Naive thymus-derived CD4-positive, alpha-beta T cell (primary cell): ENCODE measurements at places on chromosomes 11 and 22. TPM values are rescaled to one million over a fixed set of nuclear protein-coding genes. Genes with fewer than 3 reads are reported as not detected.

The OR52I2 gene
- total RNA-seq = not detected

The LMNTD2 gene
- 9.0 TPM for total RNA-seq

The LRRC56 gene
- total RNA-seq = 5.1 TPM

The LPXN gene
- 131 and 142 TPM in 2 replicates for total RNA-seq

The APOBEC3C gene
- 16.4 TPM for total RNA-seq

The MEI1 gene
- 64.7 TPM for total RNA-seq

The CSNK2A3 gene
- total RNA-seq = 0.46 and 1.0 TPM in 2 replicates

The GAS2 gene
- total RNA-seq = 4.0 TPM

The BIK gene
- total RNA-seq = 1.1 TPM

The NAALADL1 gene
- 23.4 TPM for total RNA-seq

The LRRC10B gene
- total RNA-seq = 0.23 TPM in 1 of 2 replicates, not detected in the other

The MMP7 gene
- total RNA-seq = not detected

The HOATZ gene
- not detected for total RNA-seq

The FAM181B gene
- total RNA-seq = 0.65 TPM

The SNX15 gene
- total RNA-seq = 17.6 TPM

The KCNQ1OT1 gene
- 0.51 and 0.56 TPM in 2 replicates for total RNA-seq

The EIF3M gene
- 204 and 210 TPM in 2 replicates for total RNA-seq

The TMEM86A gene
- 5.5 TPM for total RNA-seq

The KRTAP5-10 gene
- not detected for total RNA-seq

The ST14 gene
- 8.8 TPM for total RNA-seq

The KRTAP5-5 gene
- not detected for total RNA-seq

The HORMAD2 gene
- not detected for total RNA-seq

The PIK3IP1 gene
- total RNA-seq = 69.6 and 72.8 TPM in 2 replicates

The IL18 gene
- not detected in 2 replicates for total RNA-seq

The C2CD3 gene
- total RNA-seq = 39.6 and 40.7 TPM in 2 replicates

The SLC22A12 gene
- not detected for total RNA-seq

The MCM5 gene
- total RNA-seq = 34.7 TPM

The OR51E1 gene
- total RNA-seq = not detected in 2 replicates

The C22orf31 gene
- total RNA-seq = not detected

The PHETA2 gene
- total RNA-seq = 0.82 TPM

The OR51B2 gene
- not detected in 2 replicates for total RNA-seq

The JAML gene
- total RNA-seq = 118 TPM

The GP1BB gene
- total RNA-seq = 0.40 TPM

The KCTD14 gene
- total RNA-seq = 0.19 and 0.61 TPM in 2 replicates

The ATP6V1E1 gene
- 80.4 TPM for total RNA-seq

The OR8D4 gene
- total RNA-seq = not detected

The RIC8A gene
- 74.4 TPM for total RNA-seq

The RTN4R gene
- total RNA-seq = 1.1 TPM

The POTEH gene
- total RNA-seq = not detected

The ACAD8 gene
- total RNA-seq = 26.1 TPM

The MAJIN gene
- 0.76 TPM for total RNA-seq

The IGLL1 gene
- total RNA-seq = not detected in 2 replicates

The BDNF gene
- not detected in 2 replicates for total RNA-seq

The OR5AK2 gene
- not detected for total RNA-seq

The ACR gene
- not detected in 2 replicates for total RNA-seq

The TXN2 gene
- total RNA-seq = 37.7 TPM

The FLRT1 gene
- total RNA-seq = not detected

The SPCS2 gene
- 100 TPM for total RNA-seq

The SLC29A2 gene
- total RNA-seq = 18.9 TPM

The MS4A3 gene
- not detected for total RNA-seq

The TBC1D22A gene
- total RNA-seq = 47.0 TPM

The SYT8 gene
- not detected for total RNA-seq

The ELFN2 gene
- 0.65 TPM for total RNA-seq
